ENCODE measurements at places on chromosomes 12 and 14. TPM values are rescaled to one million over a fixed set of nuclear protein-coding genes. Genes with fewer than 3 reads are reported as not detected.

The AEBP2 gene
- total RNA-seq, result 32.8 TPM

The RNF212B gene
- total RNA-seq, result not detected

The LRRC10 gene
- not detected for total RNA-seq

The CYP46A1 gene
- 0.02 TPM for total RNA-seq

The PCNX1 gene
- total RNA-seq, result 14.6 TPM

The CLEC6A gene
- total RNA-seq, result not detected

The BICDL1 gene
- total RNA-seq, result 2.3 TPM

The PRB2 gene
- total RNA-seq, result not detected

The ATL1 gene
- total RNA-seq, result 4.2 TPM

The FOXN4 gene
- total RNA-seq, result not detected

The PLA2G1B gene
- total RNA-seq, result not detected

The FAR2 gene
- not detected for total RNA-seq

The SSTR1 gene
- total RNA-seq, result not detected

The KRT82 gene
- total RNA-seq, result not detected

The TEX22 gene
- 0.18 TPM for total RNA-seq

The TAS2R31 gene
- total RNA-seq, result 0.16 TPM

The SART3 gene
- 43.0 TPM for total RNA-seq

Measured in A549 treated with RU486 at 1 μM for 4 hours (cell line).